ENCODE measurements at places on chromosomes 5 and 9.
A peak's percentile ranks its signal among the peaks of the same experiment; 100 is the strongest.

DNA sequence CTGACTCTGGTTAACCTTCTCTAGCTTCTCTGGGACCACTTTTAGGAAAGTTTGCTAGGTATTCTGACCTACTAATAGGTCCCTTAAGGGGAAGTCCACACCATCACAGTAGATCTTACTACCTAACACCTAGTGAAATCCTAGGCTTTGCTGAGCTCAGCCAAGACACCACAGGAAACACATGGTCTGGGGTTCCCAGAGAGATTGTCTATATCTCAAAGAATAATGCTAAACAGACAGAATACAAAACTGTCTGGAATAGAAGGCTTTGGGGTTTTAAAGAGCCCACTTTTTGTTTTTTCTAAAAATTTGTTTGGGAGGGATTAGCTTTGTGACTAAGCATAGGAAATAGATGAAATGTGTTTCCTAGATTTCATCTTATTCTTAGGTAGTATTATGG lies 395.1 kb downstream of the ARHGEF28 start:
- no peak for DNase-seq

GRCh38 chr9:121360601-121361374 lies 9.3 kb downstream of the STOM start:
- no peak for DNase-seq

GRCh38 chr5:5383461-5383860 lies 39.0 kb upstream of the ICE1 start:
- no peak for DNase-seq

DNA sequence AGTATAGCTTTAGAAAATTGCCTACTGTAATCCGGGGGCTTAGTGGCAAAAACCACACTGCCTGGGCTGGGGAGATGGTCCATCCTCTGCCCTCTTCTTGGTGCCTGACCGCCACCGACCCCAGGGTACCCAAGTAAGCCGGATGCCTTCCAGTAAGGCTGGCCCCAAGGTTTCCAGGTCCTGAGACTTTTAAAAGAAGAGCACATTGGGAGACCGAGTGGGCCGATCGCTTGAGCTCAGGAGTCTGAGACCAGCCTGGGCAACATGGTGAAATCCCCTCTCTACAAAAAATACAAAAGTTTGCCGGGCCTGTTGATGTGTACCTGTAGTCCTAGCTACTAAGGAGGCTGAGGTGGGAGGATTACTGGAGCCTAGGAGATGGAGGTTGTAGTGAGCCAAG lies 406.7 kb upstream of the IRX4 start:
- no peak for DNase-seq

DNA sequence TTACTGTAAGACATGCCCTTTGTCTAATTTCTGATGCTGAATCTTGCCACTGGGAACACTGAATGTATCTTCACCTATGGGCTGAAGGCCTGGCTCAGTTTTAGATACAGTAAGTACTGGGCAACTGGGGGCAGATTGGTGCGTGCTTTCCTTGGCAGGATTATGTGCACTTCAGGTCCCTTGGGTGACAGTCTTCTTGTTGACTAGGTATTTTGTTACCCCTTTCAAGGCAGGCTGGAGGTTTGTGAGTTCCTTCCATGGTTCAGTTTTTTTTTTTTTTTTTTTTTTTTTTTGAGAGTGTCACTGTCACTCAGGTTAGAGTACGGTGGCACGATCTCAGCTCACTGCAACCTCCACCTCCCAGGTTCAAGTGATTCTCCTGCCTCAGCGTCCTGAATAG lies 7.6 kb downstream of the ZMAT2 start:
- no peak for DNase-seq

DNA sequence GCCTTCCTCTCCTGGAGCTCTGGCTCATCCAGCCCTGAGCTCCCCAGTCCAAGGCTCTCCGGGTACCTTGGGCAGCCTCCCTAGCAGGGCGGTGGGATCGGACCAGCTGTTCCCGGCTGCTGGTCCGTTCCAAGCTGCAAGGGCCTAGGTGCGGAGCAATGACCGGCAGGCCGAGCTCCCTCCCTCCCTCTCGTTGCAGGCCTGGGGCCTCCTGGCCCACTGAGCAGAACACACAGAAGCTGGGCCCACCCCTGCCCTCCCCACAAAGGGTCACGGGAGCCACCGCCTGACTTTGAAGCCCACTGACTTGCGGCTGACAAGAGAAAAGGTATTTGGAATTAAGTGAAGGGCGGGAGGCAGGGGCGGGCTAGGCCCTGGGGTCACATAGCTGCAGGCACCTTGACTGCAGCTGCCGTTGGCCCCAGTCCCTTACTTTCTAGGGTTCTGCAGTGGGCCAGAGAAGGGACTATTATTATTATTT lies 104.7 kb upstream of the IER5L start:
- no peak for DNase-seq

GRCh38 chr5:82054004-82054710 lies 82.3 kb downstream of the ATG10 start:
- no peak for DNase-seq

- DNase-seq = no peak
Observed at GRCh38 chr9:137315581-137316011, 13.5 kb upstream of the NRARP start.

GRCh38 chr9:98610711-98611110 lies 98.0 kb downstream of the GABBR2 start:
- no peak for DNase-seq

GRCh38 chr9:120579139-120580050 lies 572 bp downstream of the CDK5RAP2 start:
- DNase-seq = no peak

GRCh38 chr5:67963789-67964519 lies 251.6 kb upstream of the PIK3R1 start:
- DNase-seq = no peak

GRCh38 chr9:79542735-79543620 lies 28.8 kb upstream of the TLE4 start:
- no peak for DNase-seq

DNA sequence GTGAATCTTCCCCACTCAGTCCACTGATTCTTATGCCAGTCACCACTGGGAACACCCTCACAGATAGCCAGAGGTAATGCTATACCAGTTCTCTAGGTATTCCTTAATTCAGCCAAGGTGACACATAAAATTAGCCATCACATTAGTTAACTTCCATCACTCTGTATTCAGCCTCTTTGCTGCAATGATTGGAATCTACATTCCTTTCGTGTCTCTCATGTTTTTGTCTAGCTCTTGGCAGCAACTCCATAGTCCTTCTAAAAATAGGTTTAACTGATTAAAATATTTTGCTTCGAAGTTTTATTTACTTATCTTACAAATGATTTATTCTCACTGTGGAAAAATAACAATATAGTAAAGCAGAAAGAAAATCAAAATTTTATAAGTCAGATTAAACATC lies 19.6 kb upstream of the RNF20 start:
- DNase-seq = no peak

GRCh38 chr5:73948720-73949119 lies 322.7 kb downstream of the ARHGEF28 start:
- no peak for DNase-seq

DNA sequence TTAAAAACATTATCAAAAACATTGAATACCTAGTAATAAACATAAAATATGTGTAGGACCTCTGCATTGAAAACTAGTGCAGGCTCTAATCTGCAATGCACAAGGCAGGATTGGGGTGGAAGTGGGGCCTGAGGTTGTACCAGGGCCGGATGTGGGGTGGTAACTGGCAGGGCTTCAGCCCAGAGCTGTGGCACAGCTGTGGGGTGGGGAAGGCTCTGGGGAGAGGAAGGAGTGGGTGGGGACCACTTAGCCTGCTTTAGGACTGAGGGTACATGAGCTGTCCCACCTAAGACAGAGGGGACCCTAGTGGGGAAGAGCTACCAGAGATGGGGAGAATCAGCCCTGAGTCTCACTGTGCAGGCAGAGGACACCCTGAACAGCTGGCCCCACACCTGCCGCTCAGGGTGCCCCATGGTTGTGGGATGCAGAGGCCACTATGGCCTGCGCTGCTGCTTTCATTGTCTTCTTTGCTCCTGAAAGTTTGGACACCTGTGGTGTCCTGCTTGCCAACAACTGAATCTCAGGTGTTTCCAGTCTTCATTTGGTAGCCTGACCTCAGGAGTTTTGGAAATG lies 311.4 kb downstream of the TLE4 start:
- DNase-seq = peak; percentile 66

- no peak for DNase-seq
Observed at GRCh38 chr5:111792471-111793058, 35.6 kb upstream of the NREP start.

Measured in CD4-positive, alpha-beta T cell treated with Interleukin-17A for 4 hours (primary cell).